CD14-positive monocyte (primary cell): ENCODE measurements at places on chromosomes 12 and 14.

DNA sequence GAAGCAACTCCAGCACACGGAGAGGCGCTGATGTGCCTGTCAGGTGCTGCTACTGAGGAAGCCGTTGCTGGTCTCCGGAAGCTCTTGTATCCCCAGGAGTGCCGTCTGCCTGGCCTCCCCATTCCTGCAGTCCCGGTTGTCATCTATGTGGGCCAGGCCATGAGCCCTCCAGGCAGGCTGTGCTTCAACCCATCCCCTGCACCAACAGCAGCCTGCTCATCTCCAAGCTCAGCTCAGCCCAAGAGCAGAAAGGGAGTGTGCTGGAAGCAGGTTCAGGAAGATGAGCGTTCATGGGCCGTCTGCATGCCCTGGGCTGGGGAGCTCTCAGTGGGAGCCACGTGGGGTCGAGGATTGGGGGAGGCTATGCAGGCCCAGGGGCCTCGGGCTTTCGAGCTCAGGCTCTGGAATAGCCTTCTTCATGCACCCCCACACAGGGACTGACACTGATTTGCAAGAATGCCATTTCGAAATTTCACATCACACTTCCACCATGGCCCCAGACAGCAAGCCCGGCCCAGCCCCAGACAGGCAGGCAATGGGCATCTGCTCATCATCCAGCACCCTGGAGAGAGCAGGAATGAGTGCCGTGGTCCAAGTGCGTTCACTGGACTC, 164.5 kb downstream of the KIF26A start:
- no peak overlapping the region for H3K4me3 ChIP-seq
- no peaks in the 10 kb centered on the region for H3K27me3 ChIP-seq
- H3K27ac ChIP-seq: no peak overlapping the region
- H3K4me1 ChIP-seq: no peaks in the 10 kb centered on the region
- no peaks in the 10 kb centered on the region for H3K36me3 ChIP-seq

DNA sequence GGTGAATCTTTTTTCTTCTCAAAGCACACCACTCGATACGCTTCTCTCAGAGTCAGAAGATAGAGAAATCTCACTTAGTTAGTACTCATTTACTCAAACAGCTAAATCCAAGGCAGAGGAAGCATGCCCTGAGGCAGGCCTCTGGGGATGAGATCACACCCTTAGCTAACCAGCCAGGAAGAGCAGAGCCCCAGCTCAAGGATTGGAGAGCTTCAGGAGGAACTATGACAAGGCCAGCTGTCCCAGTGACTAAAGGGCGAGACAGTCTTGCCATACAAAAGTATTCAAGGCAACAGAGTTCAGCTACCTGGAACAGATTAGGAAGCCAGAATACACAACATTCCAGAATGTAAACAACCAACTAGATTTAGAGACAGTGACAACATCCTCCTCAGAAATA, 197.7 kb upstream of the CCDC196 start:
- H3K27me3 ChIP-seq: no peaks in the 10 kb centered on the region
- no peak overlapping the region for H3K4me3 ChIP-seq
- H3K4me1 ChIP-seq: no peaks in the 10 kb centered on the region
- H3K27ac ChIP-seq: no peak overlapping the region
- H3K36me3 ChIP-seq: no peaks in the 10 kb centered on the region
- DNase-seq: no peak

GRCh38 chr12:93571925-93572711, at the start of gene SOCS2:
Gene SOCS2, plus strand, starts transcription at chr12:93572675. Its CDS starts 223 bp downstream, at chr12:93572898.
- no peaks in the 10 kb centered on the region for H3K36me3 ChIP-seq
- H3K27ac ChIP-seq: no peak within 1 kb of the TSS
- peaks cover 85% of the 10 kb centered on the region for H3K27me3 ChIP-seq
- peak within 1 kb of the TSS; percentile 79 for H3K4me3 ChIP-seq

DNA sequence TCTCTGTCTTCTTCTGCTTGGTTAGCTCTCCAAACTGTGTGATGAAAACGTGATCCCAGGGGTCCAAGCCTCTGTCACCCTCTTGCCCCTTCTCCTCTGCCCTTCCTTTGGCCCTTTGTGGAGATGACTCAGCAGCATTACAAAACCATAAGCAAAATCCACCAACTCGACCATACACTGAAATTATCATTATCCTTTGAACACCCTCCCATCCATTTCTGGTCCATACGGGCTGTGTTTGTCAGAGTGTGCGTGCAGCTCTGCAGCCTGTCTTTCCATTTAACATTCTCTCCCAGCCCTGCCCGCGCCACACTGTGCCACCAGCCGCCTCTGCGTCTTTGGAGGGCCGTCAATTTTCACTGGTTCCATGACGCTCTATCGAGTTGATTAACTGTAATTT, 69.2 kb downstream of the SLC25A47 start:
- H3K36me3 ChIP-seq: peaks cover 2% of the 10 kb centered on the region
- H3K4me3 ChIP-seq: no peak overlapping the region
- H3K27ac ChIP-seq: no peak overlapping the region
- no peak for DNase-seq
- peaks cover 12% of the 10 kb centered on the region for H3K4me1 ChIP-seq
